ENCODE measurements at places on chromosomes 6 and 20. TPM values are rescaled to one million over a fixed set of nuclear protein-coding genes. Genes with fewer than 3 reads are reported as not detected.
A peak's percentile ranks its signal among the peaks of the same experiment; 100 is the strongest.

SMLR1 gene
- 0.79 TPM for total RNA-seq

TREML1 gene
- not detected for total RNA-seq

HLA-DOA gene
- 5.6 TPM for total RNA-seq

GRM1 gene
- total RNA-seq, result 0.41 TPM

MOG gene
- total RNA-seq, result not detected

HMGN3 gene
- 150 TPM for total RNA-seq

CFB gene
- 3.9 TPM for total RNA-seq

RNF182 gene
- 1.9 TPM for total RNA-seq

SLC26A8 gene
- not detected for total RNA-seq

CRIP3 gene
- 2.3 TPM for total RNA-seq

CRISP1 gene
- total RNA-seq, result not detected

CALHM4 gene
- not detected for total RNA-seq

TTPAL gene
- total RNA-seq, result 25.2 TPM

GRCh38 chr20:11162026-11162775, 488.4 kb upstream of the JAG1 start:
- DNase-seq, result no peak

- DNase-seq, result no peak
These were observed 55.4 kb upstream of the EYA4 start for GRCh38 chr6:133185731-133186130.

- no peak for DNase-seq
These were observed 34.2 kb downstream of the TUBB2B start for GRCh38 chr6:3193102-3193849.

DNA sequence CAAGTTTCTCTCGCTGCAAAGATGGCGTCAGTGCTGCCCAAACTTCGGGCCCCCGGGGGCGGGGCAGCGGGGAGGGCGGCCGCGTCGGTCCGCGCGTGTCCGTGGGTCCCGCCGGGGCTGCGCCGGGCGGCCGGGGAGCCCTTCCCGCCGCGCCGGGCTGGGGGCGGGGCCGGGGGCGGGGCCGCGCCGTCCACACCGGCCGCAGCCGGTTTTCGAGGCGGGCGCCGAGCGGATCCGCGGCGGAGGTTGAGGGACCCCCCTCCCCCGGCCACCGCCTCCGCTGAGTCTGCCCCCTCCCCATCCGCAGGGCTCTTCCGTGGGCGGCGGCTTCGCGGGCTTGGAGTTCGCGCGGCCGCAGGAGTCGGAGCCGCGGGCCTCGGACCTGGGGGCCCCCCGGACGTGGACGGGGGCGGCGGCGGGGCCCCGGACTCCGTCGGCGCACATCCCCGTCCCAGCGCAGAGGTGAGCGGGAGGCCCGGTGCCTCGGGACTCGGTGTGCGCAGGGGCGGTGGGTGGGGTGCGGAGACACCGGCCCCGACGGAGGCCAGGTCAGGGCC, 572 bp downstream of the SLC2A4RG start:
- DNase-seq, result no peak

DNA sequence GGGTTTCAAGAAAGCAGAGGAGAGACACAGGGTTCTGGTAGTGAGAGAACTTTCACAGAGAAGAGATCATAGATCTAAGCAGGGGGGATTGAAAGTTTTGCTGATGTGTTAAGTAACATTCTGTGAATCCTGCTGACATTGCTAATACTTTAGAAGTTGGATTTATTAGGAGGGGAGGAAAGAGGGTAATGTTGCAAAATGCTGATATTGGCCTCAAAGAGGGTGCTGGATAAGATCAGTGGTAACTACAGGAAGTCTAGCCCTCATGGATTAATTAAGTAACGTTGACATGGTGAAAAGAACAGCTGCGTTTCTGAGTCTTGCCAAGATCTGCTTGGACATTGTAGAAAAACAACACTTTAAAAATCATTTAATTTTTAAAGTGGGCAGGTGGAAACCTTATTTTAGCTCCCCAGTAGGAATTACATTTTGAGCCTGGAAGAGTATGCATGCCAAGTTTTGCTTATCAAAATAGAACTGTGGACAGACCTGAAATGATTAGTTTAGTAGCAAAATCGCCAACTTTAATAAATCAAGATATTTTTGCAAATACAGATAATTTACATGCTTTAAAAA, 606.0 kb upstream of the HTR1E start:
- no peak for DNase-seq

- no peak for DNase-seq
These were observed 4.5 kb downstream of the FOXO3 start for GRCh38 chr6:108565091-108565766.

- DNase-seq, result no peak
These were observed 16.8 kb downstream of the L3MBTL3 start for GRCh38 chr6:130035211-130035610.

DNA sequence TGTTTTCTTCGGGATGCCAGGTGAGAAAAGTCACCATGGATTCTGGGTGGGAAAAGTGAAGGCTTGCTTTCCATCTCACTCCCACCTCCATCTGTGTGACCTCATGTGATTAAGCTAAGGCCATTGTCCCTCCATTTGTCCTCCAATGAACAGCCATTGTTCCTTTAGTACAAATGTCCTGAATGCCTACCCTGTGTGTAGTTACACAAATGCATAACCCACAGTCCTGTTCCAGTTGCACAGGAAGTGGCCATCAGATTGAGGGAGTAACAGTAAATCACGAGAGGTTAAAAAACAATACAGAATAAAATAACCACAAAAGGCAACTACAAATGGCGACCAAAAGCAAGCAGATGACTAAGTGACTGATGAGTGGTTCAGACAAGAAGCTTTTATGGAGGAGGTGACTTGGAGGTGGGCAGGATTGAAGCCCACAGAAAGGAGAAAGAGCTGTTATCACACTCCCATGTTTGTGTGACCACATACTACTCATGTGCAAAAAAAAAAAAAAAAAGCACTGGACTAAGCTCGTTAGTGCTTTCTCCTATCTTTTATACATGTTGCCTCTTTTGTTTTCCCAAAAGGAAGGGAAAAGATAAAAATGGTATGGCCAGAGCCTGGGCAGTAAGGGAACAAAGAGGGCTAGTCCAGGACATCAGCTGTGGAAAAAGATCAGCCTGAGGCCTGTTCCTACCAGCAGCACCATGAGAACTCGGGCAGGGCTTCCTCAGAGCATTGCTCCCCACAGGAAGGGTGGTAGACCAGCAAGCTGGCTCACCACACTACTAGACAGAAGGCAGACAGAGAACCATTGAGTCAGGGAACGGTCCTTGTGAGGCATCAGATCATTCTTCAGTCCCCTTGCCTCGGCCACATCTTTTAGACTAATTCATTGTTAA, 111.0 kb downstream of the TFAP2A start:
- DNase-seq, result no peak

GRCh38 chr6:56789879-56790278, 147.2 kb upstream of the DST start:
- DNase-seq, result no peak

DNA sequence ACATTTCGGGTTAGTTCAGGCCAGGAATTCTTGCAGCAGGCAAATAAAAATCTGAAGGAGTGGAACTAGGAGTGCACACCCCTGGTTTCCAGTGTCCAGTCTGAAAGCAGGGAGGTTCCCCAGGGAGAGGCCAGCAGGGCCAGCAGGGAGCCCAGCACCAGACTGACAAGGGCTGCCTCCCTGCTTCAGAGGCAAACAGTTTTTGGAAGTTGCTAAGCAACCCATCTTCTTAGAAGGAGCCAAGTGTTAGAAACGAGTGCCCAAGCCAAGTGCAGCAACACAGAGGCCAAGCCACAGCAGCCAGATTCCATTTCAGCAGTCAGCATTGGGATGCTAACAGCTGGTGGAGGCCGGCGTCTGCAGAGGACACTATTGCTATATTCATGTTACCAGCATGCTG, 179.1 kb downstream of the SYNDIG1 start:
- DNase-seq, result no peak

GRCh38 chr20:31856516-31856915, 11.1 kb upstream of the FOXS1 start:
- no peak for DNase-seq

- DNase-seq, result peak; percentile 26
These were observed 145.6 kb upstream of the ID4 start for GRCh38 chr6:19691465-19692167.

DNA sequence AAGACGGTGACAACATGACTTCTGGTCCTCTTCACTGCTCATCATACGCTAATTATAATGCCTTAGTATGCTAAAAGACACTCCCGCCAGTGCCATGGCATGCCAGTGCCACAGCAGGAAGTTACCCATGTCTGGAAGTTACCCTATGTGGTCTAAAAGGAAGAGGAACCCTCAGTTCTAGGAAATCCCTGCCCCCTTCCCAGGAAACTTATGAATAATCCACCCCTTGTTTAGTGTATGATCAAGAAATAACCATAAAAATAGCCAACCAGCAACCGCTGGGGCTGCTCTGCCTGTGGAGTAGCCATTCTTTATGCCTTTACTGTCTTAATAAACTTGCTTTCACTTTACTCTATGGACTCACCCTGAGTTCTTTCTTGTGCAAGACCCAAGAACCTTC, 15.8 kb upstream of the SERPINB9 start:
- DNase-seq, result no peak

DNA sequence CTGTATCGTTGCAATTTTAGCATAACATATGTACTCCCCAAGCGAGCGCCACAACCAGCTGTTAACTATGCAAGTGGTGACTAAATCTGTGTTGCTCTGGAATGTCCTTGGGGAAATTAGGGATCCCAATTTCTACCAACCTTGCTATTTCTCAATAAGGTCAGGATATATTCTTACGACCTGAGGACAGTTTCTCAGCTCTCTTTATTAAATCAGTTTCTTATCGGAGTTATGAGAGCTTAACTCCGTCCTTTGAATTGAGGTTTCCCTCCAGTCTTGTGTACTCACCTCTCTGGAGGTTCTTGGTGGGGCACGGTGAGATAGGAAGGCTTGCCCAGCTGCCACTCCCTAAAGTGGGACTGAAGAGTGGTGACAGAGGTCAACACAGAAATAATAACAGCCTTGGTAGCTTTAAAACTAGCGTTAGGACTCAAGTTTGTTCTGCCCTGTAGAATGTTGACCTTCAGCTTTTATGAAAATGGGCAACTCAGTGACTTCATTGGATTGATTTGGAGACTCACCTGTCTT, 694 bp downstream of the MRPS18B start:
- no peak for DNase-seq

DNA sequence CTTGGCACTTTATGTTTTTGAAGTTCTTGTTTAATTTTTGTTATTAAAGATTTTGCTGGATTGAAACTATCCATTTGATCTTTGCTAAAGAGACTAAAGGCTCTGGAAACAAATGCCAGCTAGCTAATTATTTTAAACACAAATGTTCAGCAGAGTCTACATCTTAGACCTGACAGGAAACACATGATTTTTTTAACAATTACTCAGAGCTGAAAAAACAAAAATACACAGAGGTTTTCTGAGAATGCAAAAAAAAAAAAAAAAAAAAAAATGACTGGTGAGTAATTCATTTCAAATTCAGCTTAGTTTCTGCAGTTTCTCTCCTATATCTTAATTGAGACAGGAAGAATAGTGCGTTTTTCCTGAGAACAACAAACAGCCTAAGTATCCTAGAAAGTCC, 448.0 kb downstream of the TENT5A start:
- DNase-seq, result no peak

DNA sequence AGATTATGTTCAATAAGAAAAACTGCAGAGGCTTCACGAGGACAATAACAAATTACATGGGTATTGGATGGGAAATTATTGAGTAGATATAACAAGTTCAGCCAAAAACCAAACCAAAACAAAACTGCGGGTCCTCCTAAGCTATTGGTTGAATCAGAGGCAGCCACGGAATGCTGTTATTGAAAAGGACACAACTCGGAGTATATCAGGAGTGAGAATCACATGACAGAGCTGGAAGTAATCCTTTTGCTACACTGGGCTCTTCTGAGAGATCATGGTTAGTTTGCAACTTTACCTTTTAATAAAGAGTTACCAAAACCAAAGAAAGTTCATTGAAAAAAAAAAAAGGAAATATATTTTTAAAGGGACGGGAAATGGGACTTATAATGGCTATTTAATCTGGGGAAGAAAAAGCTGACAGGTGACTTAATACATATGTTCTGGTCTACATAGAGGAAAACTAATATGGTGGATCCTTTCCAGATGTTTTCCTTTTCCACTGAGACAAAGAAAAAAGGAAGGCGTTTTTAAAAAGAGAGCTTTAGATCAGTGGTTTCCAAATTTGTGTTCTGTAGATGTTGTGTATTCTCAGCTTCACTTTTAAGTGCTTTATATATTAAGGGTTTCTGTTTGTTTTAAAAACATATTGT, 6.9 kb upstream of the CITED2 start:
- DNase-seq, result no peak

- no peak for DNase-seq
These were observed 164.8 kb upstream of the SGK1 start for GRCh38 chr6:134482593-134483270.

DNA sequence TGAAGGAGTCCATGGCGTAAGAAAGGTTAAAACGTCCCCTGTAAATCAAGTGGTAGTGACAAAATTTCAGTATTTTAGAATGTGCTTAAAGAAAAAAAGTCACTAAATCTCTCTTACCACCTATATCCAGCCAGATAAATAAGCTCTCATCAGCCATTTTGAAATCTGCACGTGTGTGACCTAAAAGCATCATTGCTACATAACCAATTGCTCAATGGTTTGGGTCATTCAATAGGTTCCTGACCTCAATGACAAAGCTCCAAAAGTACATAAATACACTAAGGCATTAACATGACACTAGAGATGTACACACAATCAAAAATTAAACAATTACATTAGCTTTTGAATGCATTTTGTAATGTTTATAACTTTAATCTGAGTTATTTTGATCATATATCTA, 272.4 kb downstream of the GMDS start:
- no peak for DNase-seq

- no peak for DNase-seq
These were observed 60.8 kb downstream of the PRDM1 start for GRCh38 chr6:106146852-106147351.

DNA sequence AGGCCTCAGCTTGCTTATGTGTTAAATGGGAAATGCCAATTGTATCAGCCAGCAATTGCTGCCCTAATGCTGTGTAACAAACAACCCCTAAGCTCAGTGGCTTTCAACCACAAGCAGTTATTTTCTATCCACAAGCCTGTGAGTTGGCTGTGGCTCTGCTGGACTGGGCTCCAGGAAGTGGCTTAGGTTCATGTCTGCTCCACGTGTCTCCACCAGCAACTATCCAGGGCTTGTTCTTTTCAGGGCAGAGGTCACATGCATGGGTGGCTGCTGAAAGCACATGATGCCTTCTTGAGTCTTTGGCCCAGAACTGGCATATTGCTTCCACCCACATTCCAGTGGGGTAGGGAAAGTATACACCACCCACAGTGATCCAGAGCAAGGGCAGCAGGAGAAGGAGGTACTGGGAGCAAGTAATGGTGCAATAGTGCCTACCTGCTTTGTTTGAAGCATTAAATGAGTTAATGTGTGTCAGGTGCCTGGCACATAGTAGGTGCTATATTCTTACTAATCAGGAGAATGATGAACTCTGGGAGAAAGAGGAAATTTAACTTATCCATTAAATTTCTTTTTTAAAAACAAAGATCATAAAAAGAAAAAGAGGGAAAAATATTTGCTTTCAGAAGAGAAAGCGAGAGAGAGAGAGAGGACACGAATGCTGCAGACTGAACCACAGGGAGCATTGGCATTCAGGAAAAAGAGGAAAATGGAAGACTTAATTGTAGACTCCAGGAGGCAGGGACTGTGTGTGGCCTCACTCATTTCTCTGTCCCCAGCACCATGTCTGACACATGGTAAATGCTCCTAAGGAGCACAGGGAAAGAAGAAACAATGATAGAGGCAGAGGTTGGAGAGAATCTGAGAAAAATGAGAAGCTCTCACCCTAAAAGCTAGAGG, 25.2 kb upstream of the RNF24 start:
- no peak for DNase-seq

- DNase-seq, result no peak
These were observed 210.3 kb downstream of the PLCB1 start for GRCh38 chr20:8342391-8342790.

GRCh38 chr6:125806813-125807212, 16.1 kb downstream of the NCOA7 start:
- DNase-seq, result no peak
